ENCODE measurements at places on chromosomes 6 and 20.

DNA sequence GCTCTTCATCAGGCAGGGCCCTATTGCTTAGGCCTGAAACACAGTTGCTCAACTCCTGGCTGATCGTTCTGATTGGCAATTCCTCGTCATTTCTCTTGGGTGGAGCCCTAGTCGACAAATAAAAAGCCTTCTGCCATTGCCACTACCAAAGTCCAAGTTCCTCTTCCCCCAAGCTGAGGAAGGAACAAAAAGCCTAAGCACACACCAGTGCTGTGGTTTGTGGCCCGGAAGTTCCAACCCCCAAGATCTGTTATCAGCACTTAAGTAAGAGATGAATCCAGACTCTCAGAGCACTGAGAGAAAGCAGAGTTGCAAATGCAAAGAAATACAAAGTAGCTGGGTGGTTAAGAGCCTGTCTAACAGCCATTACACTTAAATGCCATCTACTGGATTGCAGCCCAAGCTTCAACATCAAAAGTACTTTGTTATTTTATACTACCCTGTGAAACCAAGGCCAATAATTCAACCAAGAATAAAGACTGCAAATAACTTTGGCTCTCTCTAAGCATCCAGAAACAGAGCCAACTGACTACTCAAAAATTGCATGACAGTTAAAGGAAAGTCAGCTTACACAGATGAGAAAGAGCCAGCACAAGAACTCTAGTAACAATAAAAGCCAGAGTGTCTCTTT lies 1024.0 kb downstream of the GRIK2 start:
- no peak for DNase-seq

GRCh38 chr6:79438030-79438429 lies 99.2 kb downstream of the LCA5 start:
- no peak for DNase-seq

DNA sequence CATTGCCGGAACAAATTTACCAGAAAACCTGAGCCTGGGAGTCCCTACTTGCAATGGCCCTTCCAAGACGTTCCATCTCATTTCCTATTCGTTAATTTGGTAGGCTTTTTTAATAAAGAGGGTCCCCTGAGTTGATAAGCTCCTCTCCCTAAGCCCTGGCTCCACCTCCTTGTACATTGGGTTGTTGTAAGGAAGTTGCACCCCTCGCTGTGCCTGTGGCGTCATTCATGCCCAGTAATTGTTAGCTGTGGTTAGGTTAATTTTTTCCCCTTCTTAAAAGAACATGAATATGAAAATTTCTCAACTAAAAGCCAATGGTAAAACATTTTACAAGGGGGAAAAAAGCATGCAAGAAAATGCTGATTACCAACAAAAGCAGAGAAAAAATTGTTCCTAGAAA lies 91.9 kb downstream of the SLC24A3 start:
- DNase-seq: no peak

DNA sequence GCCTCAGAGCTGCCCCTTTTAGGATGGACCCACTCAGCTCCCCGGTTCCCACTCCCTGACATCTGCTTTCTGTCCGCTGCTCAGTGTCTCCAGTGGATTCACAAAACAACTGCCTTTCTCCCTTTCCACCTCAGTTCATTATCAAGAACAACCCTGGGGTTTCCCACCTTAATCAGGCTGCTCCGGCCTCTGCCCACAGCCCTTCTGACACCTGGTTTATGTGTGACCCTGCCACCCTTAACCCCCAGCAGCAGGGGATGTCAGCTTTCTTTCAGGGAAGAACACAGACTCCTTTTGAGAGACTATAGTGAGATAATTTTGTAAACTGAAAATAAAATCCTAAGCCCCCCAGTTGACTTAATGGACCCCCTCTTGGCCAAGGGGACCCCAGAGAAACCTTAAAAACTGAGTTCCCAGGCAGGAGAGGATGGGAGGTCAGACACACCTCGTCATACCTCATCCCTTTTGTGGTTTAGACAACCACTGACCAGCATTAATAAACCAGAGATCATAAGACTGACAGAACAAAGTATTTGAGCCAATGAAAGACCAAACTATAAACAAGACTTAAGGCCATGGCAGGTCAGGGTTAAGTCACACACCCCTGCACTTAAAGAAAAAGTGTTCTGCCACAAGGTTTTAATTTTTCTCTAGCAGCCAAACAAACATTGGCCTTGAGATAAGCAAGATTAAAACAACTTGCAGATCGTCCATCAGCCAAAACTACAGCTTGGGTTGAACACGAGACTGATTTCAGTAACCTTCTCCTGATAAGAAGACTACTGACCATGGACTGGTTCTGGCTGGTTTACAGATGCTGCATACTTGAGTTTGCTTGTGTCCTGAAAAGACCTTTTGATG lies 42.4 kb upstream of the DDR1 start:
- DNase-seq: no peak

DNA sequence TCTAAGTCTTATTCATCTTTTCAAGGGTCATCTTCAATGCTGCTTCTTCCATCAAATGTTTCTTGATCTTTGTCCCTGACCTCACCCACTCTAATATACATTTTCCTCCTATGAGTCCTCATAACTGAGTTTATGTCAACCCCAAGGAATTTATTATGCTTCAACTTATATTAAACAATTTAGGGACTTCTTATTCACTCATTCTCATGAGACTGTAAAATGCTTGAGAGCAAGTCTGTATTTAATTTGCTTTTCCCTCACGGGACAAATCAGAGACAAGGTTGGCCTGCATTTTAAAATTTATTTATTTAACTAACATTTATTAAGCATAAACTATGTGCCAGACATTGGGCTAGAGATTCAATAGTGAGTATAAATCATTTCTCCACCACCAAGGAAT lies 312.0 kb upstream of the NT5E start:
- DNase-seq: no peak

GRCh38 chr20:23856736-23857135 lies 22.8 kb downstream of the CST5 start:
- DNase-seq: no peak

DNA sequence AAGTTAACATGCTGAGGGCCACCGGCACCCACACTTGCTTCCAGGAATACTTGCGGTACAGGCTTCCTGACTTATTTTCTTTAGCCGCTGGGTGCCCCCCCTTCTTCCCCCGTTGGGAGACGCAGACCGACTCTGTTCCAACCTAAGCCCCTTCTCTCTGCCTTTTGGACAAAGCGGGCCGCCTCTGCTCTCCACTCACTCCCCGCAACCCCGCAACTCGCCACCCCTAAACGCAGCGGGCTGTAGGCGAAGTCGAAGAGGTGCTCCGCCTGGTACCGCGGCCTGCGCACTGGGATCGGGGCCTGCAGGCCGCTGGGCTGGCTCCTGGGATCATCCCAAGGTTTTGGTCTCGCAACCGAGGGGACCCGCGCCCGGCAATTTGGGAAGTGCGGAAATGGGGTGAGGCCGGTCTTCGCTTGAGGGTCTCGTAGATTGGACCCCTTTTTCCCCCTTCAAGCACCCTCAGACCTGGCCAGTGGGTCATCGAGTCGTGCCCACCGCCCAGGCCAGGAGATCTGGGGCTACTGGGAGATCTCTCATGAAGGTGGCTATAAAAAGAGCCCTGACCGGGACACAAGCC lies 4.7 kb upstream of the FOXF2 start:
- no peak for DNase-seq

DNA sequence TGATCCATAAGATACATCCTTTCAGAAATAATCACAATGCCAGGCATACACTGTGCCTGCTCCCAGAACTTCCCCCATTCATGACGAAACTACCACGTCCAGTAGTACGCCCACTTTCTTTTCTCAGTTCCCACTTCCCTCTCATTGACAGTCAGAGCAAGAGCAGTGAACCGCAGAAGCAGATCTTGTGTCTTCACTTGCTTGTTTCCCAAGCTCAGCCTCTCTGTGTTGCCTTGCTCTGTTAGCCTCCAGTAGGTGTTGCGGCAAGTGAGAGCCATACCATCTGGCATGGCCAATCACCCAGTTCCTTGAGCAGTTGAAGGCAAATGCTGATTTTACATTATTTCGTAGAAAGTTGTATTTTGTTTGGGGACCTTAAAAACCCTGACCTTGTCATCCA lies 11.7 kb downstream of the UST start:
- no peak for DNase-seq

- no peak for DNase-seq
Observed at GRCh38 chr6:159833556-159833955, 33.5 kb downstream of the PNLDC1 start.

- DNase-seq: no peak
Observed at GRCh38 chr6:127869772-127870404, 31.0 kb downstream of the THEMIS start.

GRCh38 chr20:9068233-9068801 lies 570 bp upstream of the PLCB4 start:
- no peak for DNase-seq

GRCh38 chr6:30722280-30723112 lies 2.3 kb downstream of the TUBB start:
- DNase-seq: no peak

DNA sequence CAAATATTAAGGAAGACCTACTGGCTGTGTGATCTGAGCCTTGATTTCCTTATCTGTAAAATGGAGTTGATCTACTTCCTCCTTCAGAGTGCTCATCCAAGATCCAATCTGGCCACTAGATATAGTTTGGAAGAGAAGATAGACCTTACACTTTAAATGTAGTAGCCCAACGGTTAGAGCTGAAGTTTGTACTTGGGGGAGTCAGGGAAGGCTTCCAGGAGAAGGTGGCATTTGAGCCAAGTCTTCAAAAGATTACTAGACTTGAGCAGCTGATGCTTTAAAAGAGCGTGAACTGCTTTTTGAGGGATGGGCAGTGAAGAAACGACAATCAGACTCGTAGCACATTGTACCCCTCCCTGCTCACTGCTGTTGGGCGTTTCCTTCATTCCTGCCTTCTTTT lies 3.6 kb downstream of the LBP start:
- no peak for DNase-seq

DNA sequence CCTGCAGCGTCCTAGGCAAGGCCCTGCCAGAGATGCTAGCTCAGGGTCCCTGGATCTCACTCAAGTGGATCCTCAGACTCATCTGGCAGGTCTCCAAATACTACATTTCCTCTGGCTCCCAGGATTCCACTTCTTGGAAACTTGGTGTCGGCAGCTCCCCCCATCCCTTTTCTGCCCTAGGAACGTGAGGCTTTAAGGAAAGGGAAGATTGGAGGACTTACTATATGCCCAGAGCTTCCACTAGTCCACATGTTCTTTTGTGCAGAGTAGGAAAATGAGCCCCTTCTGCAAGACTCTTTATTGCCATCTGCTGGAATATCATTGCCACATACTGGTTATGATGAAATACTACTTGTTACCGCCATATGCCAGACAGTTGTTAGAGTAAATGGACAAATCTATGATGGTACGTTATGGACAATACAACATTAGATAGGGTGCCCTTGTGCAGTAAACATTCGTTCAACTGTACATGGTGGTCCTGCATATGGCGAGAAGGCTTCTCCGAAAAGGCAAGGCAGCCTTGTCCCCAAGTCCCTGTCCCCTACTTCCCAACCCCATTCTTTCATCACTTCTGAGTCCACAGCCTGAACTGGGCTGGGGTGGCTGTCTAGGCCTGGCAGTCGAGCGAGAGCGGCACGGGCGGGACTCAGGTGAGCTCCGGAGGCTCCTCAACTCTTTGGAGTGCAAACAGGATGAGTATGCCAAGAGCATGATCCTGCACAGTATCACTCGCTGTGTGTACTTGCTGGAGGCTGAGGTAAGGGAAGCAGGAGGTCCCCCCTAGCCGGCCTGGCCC lies 780 bp downstream of the ARMC12 start:
- DNase-seq: peak; percentile 41

- DNase-seq: no peak
Observed at GRCh38 chr6:38168699-38169098, 349.2 kb downstream of the ZFAND3 start.

DNA sequence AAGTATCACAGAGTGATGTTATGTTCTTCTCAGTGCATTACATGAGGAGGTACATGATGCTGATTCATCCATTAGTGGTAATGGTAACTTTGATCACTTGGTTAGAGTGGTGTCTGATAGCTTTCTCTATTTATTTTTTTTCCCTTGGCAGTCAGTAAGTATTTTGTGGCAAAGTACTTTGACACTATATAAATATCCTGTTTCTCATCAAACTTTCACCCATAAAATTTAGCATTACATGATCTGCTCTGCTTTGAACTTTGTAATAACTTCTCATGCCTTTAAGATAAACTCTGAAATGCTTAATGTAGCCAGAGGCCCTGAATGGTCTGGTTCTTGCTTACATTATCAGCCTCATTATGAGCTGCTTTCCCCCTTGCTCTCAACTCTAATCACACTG lies 127.9 kb downstream of the MBOAT1 start:
- no peak for DNase-seq

DNA sequence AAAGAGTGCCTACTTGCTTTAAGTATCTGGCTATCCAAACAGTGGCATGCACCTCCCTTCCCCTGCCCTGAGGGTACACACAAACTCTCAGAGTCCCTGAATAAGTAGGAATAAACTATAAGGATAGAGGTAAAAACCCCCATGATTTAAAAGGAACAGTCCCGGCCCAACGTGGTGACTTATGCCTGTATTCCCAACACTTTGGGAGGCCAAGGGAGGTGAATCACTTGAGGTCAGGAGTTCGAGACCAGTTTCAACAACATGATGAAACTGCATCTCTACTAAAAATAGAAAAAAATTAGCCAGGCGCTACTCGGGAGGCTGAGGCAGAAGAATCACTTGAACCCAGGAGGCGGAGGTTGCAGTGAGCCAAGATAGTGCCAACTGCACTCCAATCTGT lies 22.2 kb downstream of the SAMHD1 start:
- DNase-seq: no peak

DNA sequence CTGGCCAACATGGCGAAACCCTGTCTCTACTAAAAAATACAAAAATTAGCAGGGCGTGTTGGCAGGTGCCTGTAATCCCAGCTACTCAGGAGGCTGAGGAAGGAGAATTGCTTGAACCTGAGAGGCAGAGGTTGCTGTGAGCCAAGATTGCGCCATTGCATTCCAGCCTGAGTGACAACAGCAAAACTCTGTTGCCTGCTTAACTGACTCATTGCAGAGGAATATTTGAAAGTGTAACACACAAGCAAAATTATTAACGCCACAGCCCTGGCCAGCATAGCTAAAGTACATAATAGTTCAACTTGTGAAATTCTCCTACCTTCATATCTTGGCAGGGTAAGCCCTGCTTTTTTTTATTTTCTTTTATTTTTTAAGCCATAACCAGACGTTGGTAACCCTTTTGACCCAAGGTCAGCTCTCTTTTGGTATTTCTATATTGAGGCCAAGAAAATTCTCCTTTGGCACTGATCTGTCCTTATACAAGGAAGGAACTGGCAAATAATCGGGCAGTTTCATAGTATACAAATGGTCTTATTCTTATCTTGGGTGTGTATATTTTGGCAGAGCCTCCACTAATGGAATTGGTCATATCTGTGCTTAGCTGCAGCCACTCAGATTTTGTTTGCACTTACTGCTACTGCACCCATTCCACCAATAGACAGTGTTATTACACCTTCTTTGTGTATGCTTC lies 4.0 kb upstream of the ADGRF5 start:
- DNase-seq: no peak

GRCh38 chr6:140264431-140264830 lies 890.0 kb upstream of the CITED2 start:
- no peak for DNase-seq

GRCh38 chr6:100283285-100283684 lies 181.4 kb downstream of the SIM1 start:
- DNase-seq: no peak

GRCh38 chr6:11121851-11122250 lies 10.3 kb upstream of the ERVFRD-1 start:
- no peak for DNase-seq

Measured in NCI-H187 treated with DMSO at 0.1 percent for 48 hours (cell line).